ENCODE measurements at places on chromosomes 12 and 14. TPM values are rescaled to one million over a fixed set of nuclear protein-coding genes. Genes with fewer than 3 reads are reported as not detected.

DNA sequence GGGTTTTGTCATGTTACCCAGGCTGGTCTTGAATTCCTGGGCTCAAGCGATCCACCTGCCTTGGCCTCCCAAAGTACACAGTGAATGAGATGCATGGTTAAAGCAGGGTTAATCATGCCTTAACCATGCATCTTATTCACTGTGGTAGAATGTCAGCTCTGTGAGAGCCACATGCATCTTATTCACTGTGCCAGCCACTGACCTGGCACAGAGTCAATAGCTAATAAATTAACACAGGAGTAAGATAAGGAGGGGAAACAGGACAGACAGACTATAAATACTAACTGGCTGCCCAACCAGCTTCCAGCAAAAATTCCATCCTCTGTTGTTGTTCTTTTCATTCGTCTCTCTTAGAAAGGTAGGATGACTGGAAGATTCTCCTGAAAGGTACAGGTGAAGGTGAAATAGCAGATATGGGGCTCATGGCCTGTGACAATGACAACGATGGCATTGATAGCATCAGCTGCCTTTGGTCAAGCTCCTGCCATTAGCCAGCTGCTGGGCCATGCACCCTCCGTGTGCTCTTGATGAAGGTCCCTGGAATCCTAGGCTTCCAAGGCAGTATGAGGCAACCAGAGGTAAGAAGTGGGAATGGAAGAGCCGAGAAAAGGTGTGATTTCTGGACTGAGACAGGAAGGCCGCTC lies 76.6 kb downstream of the ZNF664 start:
- DNase-seq: no peak

DNA sequence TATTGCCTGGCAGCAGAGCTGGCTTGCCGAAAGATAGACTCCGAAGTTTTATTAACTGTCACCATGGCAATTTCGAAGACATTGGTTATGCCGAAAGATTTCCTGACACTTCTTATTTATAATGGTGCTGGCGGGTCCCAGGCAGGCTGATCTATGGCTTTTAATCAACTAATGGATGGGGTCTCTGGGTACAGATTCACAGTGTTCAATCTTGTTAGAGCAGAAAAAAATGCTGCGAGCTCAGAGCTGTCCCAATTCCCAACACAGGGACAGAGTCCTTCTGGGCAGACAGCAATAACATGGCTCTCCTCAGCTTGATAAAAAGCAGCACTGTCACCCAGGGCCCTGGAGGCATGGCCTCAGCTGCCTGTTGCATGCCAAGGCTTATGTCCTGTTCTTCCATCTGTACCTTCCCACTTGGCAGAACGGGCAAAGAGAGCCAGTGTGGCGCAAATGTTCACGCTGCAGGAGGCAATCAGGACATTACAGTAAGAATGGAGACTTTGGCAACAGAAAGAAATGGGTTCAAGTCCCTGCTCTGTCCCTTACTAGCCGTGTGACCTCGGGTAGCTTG lies 228.2 kb upstream of the PWP1 start:
- no peak for DNase-seq

DNA sequence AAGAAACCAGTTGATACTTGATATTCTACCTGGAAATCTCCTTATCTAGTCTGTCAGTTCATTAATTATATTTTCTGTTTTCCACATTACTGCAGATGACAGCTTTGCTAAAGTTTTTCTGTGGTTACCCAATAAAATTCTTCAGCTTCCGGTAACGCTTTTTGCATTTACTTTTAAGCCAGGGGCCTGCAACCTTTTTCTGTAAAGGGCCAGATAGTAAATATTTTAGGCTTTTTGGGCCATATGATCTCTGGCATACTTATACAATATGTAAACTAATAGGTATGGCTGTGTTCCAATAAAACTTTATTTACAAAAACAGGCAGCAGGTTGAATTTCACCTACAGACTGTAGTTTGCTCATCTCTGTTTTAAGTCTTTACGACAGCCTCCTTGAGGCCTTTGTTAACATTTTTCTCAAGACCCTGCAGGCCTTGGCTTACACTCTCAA lies 48.3 kb downstream of the SPATS2 start:
- no peak for DNase-seq

DNA sequence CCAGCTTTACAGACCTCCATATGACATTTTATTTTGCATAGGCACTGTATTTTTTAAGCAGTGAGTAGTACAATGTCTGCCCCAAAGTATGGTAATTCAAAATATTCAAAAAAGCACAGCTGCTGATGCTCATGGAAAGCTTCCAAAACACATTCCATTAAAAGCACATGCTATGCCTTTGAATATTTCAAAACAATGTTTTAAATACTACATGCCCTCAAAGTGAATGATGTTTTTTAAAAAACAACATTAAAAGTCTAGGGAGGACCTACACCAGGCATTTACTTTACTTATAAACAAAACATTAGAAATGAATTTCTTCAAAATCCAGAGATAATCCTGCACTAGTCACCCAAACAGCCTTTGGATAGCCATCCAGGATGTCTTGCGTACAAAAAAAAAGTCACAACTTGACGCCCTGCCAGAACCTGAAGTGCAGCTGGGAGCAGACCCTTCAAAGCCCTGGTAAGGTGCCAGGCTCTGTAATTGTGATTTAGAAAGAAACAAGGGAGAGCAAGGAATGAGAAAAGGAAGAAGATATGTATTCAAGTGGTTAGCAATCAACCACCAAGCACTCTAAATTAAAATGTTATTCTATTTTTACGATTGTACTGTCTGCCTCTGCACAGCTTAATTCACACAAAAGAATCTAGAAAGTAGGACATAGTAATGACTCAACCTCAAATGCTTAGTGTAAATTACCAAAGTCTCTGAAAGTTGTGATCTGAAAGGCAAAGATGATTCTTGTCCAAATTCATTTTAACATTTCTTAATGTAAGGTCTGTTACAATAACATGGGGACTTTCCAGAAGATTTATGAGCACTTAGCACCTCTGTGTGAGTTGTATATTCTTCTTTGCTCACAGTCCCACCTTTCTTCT lies 31.9 kb downstream of the CEP83 start:
- no peak for DNase-seq

GRCh38 chr14:92846162-92846897 lies 52.2 kb downstream of the GOLGA5 start:
- no peak for DNase-seq

- DNase-seq: no peak
These were observed 14.8 kb upstream of the PLA2G1B start for GRCh38 chr12:120342175-120343038.

DNA sequence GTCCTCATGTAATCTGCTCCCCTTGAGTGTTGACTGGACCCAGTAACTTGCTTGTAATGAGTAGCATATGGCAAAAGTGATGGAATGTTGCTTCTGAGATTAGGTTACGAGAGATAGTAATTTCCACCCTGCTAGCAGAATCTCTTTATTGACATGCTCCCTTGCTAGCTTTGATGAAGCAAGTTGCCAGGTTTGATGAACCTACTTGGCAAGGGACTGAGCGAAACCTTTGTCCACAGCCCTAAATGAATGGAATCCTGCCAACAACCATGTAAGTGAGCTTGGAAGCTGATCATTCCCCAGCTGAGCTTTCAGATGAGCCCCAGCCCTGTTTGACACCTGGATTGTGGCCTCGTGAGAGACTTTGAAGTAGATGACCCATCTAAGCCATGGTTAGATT lies 120.8 kb upstream of the PLXNC1 start:
- no peak for DNase-seq

GRCh38 chr14:86038387-86039042 lies 508.6 kb downstream of the FLRT2 start:
- DNase-seq: no peak

The IQSEC3 gene
- 0.53 TPM for total RNA-seq

The LMNTD1 gene
- total RNA-seq: not detected

The CYP27B1 gene
- total RNA-seq: not detected

The SLC41A2 gene
- 15.6 TPM for total RNA-seq

The KRT77 gene
- not detected for total RNA-seq

Data from ascending aorta (tissue), 2 donors.